CD4-positive, alpha-beta T cell (primary cell): ENCODE measurements at places on chromosomes 7 and 10.

- DNase-seq = no peak
Measured at GRCh38 chr10:133117688-133118071, 30.0 kb downstream of the ADGRA1 start.

- no peak for DNase-seq
Measured at GRCh38 chr7:37633048-37633447, 50.5 kb upstream of the GPR141 start.

GRCh38 chr10:89521368-89521767 lies 14.0 kb downstream of the SLC16A12 start:
- DNase-seq = no peak

DNA sequence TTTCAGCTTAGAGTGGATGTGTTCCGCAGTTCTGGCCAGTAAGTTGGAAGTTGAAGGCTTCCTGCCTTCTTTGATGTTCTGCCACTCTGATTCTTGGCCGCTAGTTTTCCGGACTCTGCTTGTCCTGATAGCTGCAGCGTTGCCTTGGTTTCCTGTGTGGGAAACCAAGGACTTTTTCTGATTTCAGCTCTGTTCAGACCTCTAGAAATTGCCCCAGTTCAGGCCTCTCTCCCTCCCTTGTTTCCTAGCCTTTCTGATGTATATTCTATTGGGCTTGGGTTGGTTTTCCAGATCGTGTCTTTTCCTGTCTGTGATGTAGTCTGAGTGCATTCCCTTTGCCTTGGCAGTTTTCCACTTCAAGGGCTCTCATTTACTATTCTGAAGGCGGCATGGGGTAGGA lies 318.7 kb downstream of the BBS9 start:
- DNase-seq = no peak

DNA sequence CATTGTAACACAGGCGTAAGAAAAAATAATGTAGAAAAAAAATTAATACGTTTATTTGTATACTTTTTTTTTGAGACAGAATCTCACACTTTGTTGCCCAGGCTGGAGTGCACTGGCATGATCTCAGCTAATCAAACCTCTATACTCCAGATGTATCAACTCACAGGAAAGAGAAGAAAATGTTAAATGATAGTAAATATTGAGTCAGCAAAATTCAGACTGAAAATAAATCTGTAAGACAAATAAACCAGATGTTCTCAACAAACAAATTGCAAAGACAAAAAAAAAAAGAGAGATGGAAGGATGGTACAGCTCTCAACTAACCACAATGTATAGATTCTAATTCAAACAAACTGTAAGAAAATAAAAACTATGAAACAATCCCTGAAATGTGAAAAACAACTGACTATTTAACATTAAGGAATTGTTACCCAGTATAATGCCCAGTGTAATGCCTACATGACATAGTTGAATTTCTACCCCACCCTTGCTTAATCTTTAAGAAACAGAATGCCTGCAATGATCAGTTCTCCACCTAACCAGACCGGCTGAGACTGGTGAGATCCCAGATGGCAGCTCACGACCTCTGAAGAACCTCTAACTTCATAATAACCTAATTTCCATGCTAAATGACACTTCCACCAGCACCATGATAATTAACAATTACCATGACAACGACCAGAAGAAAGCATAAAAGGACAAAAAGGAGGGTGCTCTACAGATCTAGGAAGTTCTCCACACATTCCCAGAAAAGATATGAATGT lies 272.0 kb upstream of the GNAI1 start:
- no peak for DNase-seq

GRCh38 chr7:5477126-5477525 lies 53.5 kb upstream of the TNRC18 start:
- DNase-seq = no peak

DNA sequence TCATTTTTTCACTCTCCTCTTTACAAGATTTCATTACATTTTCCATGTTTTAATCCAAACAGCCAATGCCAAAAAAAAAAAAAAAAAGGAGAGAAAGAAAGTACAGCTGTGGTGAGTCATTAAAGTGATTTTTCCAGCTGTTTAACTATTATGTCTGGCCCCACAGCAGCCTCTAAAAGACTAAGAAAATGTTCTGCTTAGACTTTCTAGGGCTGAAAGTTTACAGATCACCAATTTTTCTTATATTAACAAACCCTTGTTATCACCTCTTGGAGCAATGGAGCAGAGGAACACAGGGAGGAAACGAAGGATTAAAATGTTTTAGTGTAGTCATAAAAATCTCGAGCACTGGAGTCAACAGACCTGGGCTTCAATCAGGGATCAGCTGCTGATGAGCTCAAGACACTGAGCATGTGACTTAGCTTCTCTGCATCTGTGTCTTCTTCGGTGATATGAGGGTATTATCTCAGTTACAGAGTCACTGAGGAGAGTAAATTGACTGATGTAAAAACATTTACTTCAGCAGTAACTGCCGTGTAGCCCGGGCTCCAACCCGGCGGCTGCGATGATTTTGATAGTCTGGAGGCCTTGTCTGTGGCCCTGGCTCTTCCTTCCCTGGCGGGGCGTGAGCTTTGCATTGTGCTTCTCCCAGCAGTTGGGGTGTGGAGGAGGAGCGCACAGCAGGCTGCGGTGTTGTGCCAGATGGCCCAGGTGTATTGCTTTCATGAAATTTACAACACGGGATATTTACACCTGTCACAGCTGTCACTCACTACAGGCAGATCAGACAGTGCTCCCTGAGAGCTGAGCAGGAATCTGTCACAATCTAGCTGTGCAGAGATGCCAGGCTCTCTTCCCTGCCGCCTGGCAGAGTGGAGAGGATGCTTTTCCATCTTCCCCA lies 298.3 kb upstream of the FZD8 start:
- no peak for DNase-seq

DNA sequence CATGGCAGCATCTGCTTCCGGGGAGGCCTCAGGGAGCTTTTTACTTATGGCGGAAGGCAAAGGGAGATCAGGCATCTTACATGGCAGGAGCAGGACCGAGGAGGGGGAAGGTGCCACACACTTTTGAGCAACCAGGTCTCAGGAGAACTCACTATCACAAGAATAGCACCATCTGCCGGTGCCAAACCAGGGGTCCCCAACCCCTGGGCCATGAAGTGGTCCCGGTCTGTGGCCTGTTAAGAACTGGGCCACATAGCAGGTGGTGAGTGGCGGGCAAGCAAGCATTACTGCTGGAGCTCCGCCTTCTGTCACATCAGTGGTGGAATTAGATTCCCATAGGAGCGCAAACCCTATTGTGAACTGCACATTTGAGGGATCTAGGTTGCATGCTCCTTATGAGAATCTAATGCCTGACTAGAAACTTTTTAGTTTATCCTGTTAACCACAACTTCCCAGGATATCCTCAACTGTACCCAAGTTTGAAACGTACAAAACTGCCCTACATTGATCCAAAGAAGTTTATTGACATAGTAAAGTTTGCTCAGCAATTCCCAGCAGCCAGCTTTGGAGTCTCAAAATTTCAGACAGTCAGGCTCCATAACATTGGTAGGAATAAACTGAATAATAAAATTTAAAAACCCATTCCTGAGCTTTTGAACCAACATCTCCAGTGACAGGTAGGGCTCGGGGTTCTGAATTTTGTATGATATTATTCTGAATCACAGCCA lies 228.4 kb upstream of the TAC1 start:
- no peak for DNase-seq

DNA sequence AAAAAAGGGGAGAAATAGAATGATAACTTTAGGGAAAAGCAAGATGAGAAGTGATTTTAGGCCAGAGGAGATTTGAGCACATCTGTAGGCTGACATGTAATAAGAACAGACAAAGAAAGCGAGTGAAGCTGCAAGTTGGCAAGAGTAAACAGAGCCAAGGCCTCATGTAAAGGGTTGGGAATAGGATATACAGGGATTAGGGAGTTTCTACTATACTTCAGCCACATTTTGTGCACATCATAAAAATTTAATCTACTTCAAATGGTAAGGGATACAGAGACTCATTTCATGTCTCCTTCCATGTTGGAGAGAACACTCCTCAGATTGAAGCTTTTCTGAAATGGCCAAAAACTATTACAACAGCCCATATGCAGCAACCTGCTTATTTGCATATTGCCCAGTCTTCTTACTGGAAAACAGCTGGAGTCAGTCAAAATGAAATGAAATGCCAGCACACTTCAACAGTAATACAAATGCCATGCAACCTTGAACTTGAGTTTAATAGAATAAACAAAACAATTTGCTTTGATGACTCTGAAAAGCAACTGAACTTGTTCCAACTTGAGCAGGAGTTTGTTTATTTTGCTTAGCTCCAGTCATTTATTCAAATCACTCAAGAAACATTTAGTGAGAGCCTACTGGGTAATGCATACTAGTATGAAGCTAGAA lies 49.9 kb downstream of the NRCAM start:
- no peak for DNase-seq

GRCh38 chr7:129698516-129699418 lies 87.2 kb downstream of the NRF1 start:
- no peak for DNase-seq

DNA sequence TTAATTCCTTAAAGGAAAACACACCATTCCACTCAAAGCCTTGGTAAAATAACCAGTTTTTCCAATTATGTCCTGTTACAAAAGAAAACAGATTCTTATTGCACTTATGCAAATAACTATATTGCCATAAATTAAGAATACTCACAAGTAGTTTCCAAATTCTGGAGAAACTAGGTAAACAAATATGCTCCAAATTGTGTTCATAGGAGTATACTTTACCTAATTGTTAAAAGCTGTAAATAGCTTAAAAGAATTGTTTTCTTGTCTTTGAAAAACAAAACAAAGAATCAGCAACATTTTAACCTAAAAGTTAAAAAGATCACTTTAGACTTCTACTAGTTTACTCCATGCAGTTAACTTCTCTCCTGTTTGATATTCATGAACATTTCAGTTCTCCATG lies 38.9 kb upstream of the LRGUK start:
- DNase-seq = no peak

DNA sequence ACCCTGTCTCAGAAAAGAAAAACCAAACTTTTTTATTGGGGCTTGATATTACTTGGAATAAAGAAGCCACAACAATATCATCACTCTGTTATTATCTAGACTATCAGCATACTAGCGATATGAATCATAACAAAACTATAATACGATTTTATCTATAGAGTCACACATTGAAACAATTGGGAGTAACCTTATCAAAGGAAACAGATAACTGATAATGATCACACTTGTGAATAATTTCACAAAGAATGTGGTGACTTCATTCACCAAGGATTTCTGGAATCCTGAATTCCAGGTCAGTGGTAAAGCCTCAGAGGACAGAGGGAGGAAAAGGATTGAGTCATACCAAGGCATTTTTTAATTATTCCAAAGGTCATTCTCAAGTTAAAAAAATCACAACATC lies 32.1 kb upstream of the NMT2 start:
- DNase-seq = no peak

- DNase-seq = no peak
Measured at GRCh38 chr7:111894518-111894917, 311.7 kb downstream of the DOCK4 start.

GRCh38 chr7:2295936-2296620 lies 18.2 kb downstream of the SNX8 start:
- no peak for DNase-seq

GRCh38 chr7:1707756-1708595 lies 37.9 kb downstream of the ELFN1 start:
- no peak for DNase-seq

GRCh38 chr7:132352800-132353199 lies 223.5 kb downstream of the PLXNA4 start:
- DNase-seq = no peak

- no peak for DNase-seq
Measured at GRCh38 chr7:69272101-69272500, 326.2 kb upstream of the AUTS2 start.

- DNase-seq = no peak
Measured at GRCh38 chr7:97731736-97732564, at the start of gene TAC1. TAC1 (plus strand) TSS chr7:97732086; CDS start chr7:97732613, 527 bp downstream.

GRCh38 chr7:69373171-69374043 lies 224.9 kb upstream of the AUTS2 start:
- DNase-seq = no peak

- DNase-seq = no peak
Measured at GRCh38 chr10:12785415-12785831, 216.1 kb downstream of the CCDC3 start.

DNA sequence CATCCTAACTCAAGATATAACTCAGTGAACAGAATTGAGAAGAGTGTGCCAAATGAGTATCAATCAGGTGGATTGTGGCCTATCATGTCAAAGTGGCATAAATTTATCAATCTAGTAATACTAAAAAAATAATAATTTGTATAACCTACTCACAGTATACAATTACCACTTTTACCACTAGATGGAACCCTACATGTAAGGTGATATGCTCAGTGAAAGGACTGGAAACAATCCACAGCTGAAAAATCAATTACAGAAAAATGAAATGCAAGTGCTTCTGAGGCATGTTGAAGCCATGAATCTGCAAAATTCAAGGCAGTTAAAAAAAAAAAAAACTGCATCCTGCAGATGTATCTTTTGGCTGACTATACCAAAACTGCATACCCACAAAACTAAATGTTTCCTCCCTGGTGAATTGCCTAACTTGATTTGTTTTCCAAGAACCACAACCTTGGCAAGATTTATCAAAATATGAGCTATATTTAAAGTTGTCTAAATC lies 13.9 kb downstream of the ARHGAP19 start:
- DNase-seq = no peak

DNA sequence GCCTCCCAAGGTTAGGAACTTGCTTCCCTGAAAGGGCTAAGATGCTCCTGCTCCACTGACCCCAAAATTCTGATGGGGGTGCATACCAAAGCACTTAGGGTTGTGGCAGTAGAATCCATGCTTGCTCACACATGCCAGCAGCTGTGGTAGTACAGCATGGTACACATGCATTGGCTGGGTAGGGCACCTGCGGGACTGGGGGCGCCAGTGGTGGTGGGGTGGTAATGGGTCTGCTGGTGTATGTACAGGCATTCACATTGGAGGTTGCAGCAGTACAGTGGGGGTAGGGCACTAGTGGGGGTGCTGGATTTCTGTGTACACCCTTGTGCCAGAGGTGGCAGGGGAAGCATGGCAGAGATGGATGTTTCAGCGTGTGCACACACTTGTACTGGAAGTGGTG lies 72.3 kb upstream of the TAS2R16 start:
- no peak for DNase-seq

DNA sequence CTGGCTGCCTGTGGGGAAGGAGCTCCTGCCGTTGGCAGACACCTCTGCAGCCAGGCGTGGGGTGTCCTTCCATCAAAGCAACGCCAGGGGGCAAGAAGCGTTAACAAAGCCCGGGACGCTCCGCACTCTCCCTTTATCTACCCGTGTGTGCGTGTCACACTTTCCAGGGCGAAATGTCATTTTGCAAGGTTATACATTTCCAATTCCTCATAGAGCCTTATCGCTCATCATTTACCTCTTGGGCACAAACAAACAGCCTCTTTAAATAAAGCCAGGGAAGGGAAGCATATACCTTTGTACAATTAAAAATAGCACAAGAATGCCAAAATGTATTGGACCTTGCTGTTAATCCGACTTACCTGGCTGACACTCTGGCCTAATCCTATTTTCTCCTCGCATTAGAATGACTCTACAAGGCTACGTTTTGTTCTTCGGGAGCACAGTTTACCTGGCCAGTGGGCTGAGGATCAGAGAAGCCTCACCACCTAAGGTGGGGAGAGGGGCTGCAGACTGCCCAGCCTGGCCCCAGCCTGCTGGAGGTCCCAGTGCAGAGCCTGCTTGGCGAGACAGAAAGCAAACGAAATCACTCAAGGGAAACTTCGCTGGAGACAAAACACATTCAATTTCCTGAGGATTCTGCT lies 77.6 kb upstream of the EN2 start:
- peak; percentile 47 for DNase-seq

GRCh38 chr7:32502728-32503127 lies 7.4 kb downstream of the AVL9 start:
- DNase-seq = no peak

- DNase-seq = no peak
Measured at GRCh38 chr10:31034098-31034909, 2.6 kb upstream of the ZNF438 start.
